COR-L47 (cell line): ENCODE measurements at places on chromosomes 6 and 20.

GRCh38 chr6:157879873-157880254, 56.8 kb downstream of the SNX9 start:
- DNase-seq = no peak

- no peak for DNase-seq
Measured at GRCh38 chr6:142761756-142762155, 183.2 kb downstream of the HIVEP2 start.

- no peak for DNase-seq
Measured at GRCh38 chr20:38126932-38127621, 38.0 kb downstream of the TGM2 start.

DNA sequence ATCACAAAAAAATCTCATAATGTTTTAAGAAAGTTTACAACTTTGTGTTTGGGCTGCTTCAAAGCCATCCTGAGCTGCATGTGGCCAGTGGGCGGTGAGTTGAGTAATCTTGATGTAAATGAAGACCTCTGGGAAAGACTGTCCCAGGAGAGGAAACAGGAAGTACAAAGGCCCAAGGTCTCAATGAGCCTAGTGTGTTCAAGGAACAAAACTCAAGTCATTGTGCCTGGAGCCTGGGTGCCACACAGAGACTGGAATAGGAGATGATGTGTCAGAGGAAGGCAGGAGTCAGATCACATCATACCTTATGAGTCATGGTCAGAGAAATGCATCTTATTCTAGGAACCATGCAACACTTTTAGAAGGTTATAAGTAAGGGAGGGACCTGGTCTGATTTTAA, 51.5 kb downstream of the COL19A1 start:
- DNase-seq = no peak

- DNase-seq = no peak
Measured at GRCh38 chr6:22313796-22314195, 17.0 kb upstream of the PRL start.

- DNase-seq = no peak
Measured at GRCh38 chr20:23230766-23231385, 119.7 kb upstream of the NXT1 start.
